Fibroblast of skin of scalp (primary cell): ENCODE measurements at places on chromosomes 2 and 18.
A peak's percentile ranks its signal among the peaks of the same experiment; 100 is the strongest.

- DNase-seq: no peak
Measured at GRCh38 chr2:203623661-203624060, 82.8 kb upstream of the CD28 start.

DNA sequence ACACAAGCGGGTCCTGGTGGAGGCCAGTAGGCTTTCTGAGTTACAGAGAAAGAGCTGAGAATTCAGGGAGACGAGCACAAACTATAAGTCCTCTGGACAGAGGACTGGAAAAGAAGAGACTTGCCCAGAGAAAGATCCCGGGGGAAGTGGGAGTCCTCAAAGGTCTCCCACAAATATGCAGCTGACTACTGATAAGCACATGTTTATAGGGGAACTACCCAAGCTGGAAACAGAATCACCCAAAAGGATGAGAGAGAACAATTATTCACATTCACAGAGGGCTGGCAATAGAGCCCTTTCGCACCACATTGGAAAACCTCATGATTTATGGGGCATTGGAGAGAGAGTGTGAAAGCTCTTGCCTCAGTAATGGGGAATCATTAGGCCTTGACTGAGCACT, 337.6 kb downstream of the IRS1 start:
- no peak for DNase-seq

DNA sequence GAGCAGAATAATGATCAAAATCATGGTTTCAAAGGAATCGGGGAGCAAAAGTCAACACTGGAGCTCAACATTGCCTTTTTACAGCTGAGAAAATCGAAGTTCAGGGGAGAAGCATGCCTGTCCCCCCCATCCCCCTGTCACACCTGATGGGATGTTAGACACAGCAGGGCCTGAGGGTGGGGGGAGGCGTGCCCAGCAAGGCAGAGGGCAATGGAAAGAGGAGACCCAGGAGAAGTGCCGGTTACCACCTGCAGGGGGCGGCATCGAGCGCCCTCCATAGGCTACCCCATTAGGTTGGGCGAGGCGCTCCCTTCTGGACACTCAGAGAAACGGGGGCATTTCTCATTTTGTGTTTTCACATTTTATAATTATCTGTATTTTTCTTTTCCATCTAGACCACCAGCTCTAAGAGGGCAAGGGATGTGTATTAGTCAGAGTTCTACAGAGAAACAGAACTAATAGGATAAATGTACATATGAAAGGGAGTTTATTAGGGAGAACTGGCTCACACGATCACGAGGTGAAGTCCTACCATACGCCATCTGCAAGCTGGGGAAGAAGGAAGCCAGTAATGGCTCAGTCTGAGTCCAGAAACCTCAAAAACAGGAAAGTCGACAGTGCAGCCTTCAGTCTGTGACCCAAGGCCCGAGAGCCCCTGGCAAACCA, 271.3 kb downstream of the LRATD1 start:
- no peak for DNase-seq

- no peak for DNase-seq
Measured at GRCh38 chr2:134610871-134611270, 107.9 kb downstream of the TMEM163 start.

GRCh38 chr2:130336877-130337734, 5.6 kb upstream of the IMP4 start:
- DNase-seq: peak; percentile 83

DNA sequence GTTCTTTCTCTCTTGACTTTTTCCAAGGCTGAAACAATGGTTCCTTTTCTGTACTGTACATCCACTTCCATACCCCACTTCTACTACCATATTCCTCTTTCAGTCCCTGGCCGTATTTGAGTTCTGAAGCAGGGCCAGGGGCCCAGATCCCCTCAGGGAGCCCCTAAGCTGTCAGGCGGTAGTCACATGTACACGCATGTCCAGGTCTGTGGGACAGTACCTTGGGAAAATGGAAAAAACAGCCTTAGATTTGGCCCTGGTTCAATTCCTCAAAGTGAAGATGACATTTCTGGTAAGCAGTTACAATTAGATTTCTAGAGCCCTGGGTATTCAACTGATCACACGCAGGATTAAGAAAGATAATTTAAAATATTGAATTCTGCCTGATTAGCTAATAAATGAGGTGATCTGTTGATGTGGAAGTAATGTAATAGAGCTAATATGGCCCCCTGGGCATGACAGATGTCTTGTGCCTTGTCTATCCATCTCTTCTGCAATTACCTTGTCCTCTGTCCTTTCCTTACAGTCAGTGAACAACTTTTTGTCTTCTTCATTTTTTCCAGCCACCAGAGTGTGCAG, 44.4 kb downstream of the MRPL33 start:
- no peak for DNase-seq

GRCh38 chr2:54634564-54635511, 88.6 kb upstream of the EML6 start:
- peak; percentile 58 for DNase-seq

DNA sequence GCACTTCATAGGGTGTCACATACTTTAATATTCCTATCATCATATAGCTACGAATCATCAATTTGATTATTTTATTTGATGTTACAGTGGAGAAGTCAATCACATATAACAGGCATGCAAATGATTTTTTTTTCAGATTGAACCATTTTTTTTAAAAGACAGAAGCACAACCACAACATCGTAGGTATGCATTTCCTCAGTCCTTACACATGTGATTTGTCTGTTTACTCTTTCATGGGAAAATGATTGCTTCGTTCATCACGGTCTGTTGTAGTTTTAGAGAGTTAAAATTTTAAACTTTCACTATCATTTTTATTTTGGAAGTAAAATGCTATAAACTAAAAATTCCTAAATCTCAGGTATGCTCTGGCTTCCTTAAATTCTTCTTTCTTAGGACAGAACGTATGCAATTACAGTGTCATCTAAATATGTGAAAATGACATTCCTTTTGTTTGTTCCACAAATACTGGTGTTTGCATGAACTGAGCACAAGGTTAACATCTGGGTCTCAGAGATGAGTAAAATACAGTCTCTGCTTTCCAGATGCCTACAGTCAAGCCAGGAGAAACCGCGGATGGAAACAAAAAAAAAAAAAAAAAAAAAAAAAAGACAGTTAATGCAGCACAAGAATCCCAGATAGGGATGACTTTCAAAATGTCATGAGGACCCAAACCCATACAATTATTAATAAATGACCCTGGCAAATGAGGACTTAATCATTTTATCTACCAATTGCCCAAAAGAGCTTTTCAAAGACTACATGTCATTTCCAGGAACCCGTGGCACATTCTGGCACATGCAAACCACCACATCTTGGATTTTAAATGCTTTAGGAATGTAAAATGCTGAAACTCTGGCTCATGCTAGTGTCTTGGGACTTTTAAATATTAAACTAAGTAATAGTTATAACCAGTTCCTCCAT, 201.2 kb downstream of the LRP1B start:
- DNase-seq: peak; percentile 14

- DNase-seq: no peak
Measured at GRCh38 chr18:79940126-79940813, 11.2 kb downstream of the SLC66A2 start.

DNA sequence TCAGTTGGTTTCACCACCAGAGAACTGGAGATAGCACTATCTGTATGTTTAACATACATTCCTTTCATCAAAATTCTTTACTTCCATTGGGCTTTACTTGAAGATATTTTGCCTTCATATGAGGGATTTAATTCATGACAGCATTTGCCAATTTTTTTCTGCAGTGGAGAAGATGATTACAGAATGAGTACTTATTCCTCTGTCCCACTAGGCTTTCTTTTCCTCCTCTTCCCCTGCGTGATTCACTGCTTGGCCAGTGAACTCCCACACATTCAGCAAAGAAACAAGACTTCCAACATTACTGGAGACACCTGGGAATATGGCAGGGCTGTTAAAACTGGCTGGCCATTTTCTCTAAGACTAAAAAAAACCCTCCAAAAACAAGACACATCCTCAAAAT, 425.8 kb upstream of the KCNH7 start:
- peak; percentile 58 for DNase-seq

- DNase-seq: no peak
Measured at GRCh38 chr2:236516708-236517107, 52.9 kb upstream of the ACKR3 start.

GRCh38 chr2:166485558-166486178, 8.4 kb downstream of the SCN7A start:
- no peak for DNase-seq

GRCh38 chr2:150478200-150478974, 9.1 kb downstream of the RND3 start:
- DNase-seq: no peak

- DNase-seq: peak; percentile 33
Measured at GRCh38 chr2:113225263-113226259, 51.8 kb downstream of the PSD4 start.

GRCh38 chr18:23223641-23224040, 88.4 kb downstream of the CABLES1 start:
- DNase-seq: no peak

DNA sequence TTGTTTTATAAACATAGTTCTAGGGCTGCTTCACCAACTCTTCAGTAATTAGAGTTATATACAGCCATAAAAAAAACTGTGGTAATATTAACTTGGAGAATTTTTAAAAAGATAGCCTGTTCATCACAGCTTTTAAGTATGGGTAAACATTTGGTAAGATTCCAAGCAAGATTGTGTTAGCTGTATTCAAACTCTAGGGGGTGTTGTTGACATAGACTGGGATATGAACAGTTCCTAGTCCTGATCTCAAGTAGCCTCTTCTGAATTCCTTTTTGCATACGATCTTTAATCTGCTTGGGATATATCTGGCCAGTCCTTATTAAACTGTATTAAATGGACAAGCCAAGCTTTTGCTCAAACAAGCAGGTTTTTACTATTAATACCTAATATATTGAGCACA, 13.4 kb downstream of the NOP58 start:
- peak; percentile 66 for DNase-seq

DNA sequence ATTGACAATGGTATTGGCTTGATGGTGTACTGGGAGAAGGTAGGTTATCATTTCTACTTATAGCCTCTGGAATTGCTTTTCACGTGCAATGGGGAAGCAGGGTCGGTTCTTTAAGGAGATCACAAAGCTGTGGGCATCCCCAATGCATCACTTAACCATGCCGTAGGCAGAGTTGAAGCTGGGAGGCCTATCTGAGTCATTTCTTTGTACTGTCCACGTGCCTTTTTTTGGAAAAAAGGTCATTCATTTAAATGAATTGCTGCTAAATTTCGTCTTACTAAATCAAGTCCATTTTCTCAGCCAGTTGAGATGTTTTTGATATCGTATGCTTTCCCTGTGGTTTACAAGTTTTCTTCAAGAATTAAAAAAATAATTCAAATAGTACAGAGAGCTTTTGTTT, 17.2 kb upstream of the GYPC start:
- no peak for DNase-seq

DNA sequence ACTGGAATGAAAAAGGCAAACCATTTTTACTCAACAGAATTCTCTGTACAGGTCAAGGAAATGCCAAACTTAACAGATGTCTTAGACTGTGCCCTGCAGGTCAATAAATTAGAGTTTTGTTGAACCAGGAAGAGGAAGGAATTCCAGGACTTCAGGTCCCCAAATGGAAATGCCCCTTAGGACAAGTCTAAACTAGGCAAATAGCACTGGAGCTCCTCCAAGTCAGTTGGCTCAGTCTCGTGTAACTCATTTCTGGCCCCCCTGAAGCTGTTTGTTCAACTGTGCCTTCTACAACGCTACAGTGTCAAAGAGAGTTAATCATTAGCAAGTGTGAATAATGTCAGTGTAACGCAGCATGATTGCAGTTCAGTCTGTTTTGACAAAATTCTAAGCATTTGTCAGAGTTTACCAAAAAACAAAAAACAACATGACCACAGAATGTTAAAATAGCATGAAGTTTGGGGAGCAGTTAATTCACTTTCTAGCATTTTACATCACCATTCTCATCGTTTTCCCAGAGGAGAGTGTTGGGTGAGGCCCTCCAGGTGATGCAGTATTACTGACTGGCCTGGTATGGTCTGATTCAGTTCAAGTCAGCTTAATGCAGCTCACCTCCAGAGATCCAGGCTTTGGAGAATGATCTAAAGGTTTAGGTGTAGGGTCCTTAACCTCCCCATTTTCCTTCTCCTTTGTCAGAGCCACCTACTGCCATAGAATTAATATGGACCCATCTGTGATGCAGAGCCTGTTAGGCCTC, 108.1 kb downstream of the AQP4 start:
- DNase-seq: no peak

- peak; percentile 51 for DNase-seq
Measured at GRCh38 chr18:49135877-49136276, 185.1 kb upstream of the SMAD7 start.

DNA sequence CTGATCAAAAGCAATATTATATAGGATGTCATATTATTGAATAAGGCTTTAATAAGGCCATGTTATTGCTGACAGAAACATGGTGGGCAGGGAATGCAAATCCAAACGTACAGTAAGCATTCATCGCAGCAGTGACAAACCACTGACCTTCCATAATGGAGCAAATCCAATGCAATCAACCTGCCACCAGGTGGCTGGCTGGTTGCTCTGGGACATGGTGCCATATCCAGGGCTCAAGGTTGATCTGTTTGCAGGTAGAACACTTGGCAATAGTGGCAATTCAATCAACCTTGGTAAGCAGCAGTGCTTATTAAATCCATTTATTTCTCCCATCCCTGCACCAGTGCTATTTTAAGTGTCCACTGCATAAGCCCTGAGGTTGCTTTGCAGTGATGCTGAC, 75.4 kb downstream of the CERKL start:
- no peak for DNase-seq

DNA sequence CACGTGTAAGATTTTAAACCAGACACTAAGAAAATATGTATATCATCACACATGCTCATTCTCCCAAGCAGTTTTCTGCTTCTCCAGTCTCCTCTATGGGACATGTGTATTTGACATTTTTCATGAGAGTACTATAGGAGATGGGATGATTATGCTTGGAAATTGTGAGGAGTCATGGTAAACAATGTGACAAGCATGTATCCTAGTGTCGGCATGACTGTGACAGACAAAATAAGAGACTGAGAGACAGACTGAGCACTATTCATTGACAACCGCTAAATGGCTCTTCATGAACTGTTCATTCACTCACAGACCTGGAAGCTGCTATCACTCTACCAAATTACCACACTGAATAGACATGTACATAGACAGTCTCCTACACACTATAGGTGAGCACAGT, 127.1 kb downstream of the VWC2L start:
- no peak for DNase-seq

- peak; percentile 6 for DNase-seq
Measured at GRCh38 chr18:53018791-53019190, 678.8 kb downstream of the DCC start.

DNA sequence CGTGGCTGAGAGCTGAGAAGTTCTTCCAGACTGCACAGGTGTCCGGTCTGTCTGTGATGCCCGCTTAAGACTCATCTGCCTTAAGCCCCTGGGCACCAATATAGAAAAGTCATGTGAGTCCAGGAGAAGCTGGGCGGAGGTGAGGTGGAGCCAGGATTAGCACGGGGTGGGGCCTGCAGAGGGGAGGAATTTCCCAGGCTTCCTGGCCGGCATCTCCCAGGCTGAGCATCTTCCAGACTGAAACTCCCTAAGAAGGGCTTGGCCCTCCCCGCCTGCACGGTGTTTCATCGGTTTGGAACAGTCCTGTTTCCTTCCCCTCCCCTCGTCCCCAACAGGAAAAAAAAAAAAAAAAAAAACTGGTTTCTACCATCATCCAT, 270.3 kb downstream of the ATAD2B start:
- no peak for DNase-seq
